ENCODE measurements at places on chromosomes 5 and 9.

DNA sequence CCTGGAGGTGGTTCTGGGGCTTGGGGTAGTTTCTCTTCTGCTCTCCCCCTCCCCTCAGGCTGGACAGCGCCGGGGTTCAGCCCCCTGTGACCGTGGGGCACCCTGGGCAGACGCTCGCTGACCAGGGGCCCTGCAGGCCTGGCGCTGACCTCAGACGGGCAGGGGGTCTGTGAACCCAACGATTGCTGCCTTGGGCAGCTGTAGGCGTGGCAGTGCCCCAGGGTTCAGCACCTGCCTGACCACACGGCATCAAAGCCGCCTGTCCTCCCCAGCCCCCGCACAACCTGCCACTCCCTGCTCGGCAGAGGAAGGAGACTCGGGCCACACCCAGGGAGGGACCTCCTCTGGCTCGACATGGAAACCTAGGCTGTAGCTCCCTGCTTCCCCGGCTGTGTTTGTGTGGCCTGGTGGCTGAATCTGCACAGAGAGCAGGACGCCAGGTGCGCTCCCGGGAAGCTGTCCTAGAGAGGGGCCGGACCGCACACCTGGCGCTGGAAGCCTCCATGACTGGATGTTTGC is 12.2 kb downstream of the LCN12 start:
- DNase-seq, result no peak

DNA sequence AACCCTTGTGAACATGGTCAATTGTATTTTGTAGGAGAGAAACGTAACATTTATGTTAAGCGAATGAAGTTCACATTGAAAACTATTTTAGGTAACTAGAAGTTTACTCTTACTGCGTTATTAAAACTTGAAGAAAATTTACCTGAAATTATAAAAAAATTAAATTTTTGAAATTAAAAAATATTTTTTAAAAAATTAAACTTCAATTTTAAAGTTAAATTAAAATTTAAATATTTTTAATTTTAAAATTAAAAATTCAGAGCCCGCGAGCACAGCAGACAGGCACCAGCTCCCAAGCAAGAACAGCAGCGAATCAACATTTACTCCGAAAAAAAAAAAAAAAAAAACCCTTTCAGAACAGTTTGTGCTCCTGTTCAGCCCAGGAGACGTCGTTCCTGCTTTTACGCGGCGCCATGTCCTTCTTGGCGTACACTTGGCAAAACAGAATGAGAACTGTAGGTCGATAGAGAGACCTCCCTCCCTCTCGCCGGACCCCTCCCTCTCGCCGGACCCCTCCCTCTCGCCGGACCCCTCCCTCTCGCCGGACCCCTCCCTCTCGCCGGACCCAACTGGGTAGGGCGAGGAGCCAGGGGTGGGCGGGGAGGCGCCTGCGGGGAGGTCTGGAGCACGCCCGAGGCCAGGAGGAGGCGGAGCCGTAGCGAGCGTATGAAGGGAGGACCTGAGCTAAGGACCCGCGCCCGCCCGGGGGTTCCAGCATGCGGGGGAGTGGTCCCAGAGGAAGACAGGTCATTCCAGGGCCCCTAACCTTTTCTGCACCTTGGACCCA is 235.8 kb downstream of the ROR2 start:
- peak; percentile 47 for DNase-seq

GRCh38 chr9:35406183-35406959 is 83.5 kb upstream of the RUSC2 start:
- DNase-seq, result no peak

DNA sequence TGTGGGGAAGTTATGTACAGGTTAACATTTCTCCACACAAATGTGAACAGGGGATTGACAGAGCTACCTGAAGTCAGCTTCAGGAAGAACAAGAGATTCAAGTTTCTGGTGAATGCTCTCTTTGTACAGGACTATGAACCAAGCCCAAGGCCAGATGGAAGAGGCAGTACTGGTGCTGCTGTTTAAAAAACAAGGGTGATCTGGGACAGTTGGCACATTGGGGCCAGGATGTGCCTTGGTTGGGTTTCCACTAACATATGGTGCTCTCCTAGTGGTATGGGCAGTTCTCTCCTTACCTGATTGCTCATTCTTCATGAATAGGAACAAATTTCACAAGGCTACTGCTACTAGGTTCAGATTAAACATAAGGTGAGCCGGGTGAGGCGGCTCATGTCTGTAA is 40.0 kb downstream of the MTMR12 start:
- DNase-seq, result no peak

- no peak for DNase-seq
Measured at GRCh38 chr5:173330338-173331206, 2.4 kb upstream of the STC2 start.

GRCh38 chr5:22044229-22044628 is 808.9 kb downstream of the CDH12 start:
- DNase-seq, result no peak

DNA sequence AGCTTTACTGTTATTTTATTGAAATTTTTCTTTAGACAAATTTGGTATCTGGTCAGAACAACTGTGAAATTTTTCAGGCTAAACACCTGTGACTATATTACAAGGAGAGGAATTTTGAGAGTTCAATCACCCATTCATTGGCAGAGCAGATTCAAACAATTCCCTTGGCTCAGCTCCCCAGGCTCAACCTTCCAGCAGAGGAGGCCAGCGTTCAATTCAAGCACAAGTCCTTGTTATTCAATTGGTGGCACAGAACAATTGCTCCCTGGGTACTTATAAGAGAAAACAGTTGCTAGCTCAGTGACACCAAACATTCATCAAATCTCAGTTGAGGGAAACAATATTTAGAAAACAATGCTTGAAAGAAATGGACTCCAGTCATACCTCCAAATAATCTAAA is 83.3 kb downstream of the SUSD1 start:
- DNase-seq, result no peak

DNA sequence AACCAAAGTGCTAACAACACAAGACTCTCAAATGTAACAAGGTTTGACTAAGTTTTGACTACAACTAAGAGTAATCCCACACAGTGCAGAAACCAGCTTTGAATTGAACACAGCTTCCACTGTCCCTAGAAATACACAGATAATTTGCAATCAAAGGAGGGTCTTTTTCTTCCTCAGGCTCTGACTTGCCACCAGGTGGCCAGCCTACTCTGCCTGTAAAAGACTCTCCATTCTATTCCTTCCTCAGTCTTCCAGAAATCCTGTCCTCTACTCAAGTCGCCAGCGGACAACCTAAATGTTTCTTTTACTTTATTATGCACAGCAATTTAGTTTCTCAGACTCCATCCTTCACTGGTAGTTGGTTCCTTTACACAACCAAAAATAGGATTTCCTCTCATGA is 32.2 kb upstream of the MCTP1 start:
- no peak for DNase-seq

DNA sequence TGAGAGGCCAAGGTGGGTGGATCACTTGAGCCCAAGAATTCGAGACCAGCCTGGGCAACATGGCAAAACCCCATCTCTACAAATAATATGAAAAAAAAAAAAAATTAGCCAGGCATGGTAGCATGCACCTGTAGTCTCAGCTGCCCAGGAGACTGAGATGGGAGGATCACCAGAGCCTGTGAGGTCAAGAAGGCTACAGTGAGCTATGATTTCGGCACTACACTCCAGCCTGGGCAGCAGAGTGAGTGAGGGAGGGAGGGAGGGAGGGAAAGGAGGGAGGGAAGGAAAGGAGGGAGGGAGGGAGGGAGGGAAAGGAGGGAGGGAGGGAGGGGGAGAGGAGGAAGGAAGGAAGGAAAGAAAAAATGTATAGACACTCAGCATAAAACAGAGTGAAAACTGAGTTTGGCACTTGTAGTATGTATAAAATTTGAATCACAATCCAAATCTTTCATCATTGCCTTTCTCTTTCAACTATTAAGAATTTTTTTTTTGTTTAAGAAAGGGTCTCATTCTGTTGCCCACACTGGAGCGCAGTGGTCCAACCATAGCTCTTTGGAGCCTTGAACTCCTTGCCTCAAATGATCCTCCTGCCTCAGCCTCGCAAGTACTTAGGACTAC is 27.8 kb downstream of the SERINC5 start:
- DNase-seq, result no peak

DNA sequence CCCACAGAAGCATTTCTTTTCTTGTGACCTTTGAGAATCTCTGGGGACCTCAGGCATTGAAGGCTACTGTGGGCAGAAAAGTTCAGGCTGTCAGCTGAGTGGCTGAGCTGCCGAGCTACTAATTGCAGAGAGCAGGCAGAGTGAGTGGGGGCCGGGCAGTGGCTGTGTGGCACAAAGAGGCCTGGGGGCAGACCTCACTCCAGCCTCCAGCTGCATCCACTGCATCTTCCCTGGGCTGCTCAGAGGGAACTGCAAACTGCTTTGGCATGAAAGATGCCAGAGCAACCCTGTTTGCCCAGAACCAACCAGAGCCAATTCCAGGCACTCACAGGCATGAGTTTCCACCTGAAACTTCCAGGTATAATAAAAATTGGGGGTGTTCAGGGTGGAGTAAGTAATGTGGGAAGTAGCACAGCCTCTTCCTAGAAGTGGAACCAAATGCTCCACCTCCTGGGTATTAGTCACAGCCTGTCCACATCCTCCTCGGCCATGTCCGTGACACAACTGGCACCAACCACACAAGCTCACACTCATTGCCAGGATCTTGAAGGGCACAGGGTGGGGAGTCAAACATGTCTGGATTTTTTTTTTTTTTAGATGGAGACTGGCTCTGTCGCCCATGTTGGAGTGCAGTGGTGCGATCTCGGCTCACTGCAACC is 548.9 kb downstream of the BNC2 start:
- no peak for DNase-seq

DNA sequence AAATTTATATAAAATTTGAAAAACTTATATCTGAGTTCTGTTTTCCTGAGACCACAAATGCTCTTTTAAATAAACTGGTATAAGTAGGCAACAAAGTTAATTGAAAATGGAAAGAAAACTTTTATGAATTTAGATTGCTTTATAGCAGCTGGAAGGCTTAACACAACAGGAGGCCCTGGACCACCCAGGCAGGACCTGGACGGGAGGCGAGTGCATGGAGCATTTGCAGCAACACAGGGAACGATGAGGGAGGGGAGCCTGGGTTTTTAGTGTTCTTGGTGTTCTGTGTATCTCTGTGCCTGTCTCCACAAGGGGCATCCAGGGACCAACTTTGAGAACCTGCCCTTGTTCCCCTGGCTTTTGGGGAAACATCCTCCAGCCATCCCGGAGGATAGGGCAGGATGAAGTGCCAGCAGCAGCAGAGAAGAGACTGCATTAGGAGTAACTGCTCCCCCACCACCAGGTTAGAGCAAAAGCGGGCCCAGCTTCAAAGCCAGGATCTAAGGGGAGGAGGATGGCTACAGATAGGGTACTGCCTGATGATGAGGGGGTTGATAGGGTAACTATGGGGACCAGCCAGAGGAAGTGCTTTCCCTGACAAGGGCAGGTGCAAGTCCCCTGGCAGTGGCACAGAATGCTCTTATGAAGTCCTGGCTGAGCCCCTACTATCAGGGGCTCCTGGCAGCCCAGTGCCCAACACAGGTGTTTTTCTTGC is 6.7 kb upstream of the SPATA31E1 start:
- DNase-seq, result no peak

GRCh38 chr5:133763744-133764143 is 151.4 kb upstream of the FSTL4 start:
- no peak for DNase-seq

GRCh38 chr5:106940986-106941385 is 729.8 kb downstream of the EFNA5 start:
- DNase-seq, result no peak

GRCh38 chr9:101467690-101468089 is 32.1 kb upstream of the ALDOB start:
- DNase-seq, result no peak

GRCh38 chr5:131210151-131210510 is 39.4 kb downstream of the LYRM7 start:
- DNase-seq, result no peak

DNA sequence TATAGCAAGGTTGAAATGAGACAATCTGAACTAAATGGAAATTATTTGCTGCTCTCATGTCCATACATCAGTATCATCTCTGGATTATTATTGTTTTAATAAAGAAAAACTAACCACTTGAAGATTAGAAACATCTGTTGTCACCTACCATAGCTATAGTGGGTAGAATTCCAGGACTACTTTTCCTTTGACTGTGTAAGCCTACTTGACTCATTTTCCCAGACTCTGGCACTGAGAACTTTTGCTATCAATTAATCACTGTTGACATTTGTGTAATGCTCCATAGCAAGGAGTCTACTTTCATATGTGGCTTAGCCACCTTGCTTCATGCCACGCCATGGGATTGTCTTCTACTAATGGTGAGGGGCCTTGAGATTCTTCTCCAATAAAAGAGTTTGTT is 59.9 kb upstream of the ARRDC3 start:
- DNase-seq, result no peak

DNA sequence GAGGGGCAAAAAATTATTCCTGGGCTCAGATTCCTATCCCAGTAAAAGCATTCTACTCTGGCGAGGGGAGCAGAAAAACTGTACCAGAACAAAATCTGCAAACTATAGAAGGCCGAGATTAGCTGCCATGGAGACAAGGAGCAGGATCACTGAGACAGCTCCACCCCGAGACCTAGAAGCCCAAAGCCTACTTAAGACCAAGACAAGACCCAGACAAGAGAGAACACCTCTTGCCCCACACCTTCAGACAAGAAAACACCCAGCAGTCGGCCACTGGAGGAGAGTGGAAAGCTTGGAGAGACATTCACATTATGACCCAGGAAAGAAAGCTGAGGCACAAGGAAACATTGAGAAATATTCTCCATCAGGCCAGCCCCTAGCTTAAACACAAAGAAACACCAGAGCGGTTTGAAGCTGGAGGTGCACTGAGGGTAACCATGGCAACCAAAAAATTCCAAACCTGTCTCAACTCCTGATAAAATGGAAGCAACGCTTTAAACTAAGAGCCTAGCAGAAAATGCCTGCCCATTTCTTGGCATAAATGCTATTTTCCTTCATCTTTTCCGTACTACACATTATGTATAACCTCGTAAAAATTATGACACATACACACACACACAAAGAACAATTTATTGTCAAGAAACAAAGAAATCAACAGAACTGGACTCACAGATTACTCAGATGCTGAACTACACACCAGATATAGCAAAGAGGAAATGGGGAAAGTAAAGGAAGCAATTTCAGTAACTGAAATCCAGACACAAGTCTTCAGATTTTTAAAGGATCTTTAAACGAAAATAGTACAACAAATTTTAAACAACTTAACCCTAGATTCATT is 53.8 kb upstream of the FTMT start:
- no peak for DNase-seq

DNA sequence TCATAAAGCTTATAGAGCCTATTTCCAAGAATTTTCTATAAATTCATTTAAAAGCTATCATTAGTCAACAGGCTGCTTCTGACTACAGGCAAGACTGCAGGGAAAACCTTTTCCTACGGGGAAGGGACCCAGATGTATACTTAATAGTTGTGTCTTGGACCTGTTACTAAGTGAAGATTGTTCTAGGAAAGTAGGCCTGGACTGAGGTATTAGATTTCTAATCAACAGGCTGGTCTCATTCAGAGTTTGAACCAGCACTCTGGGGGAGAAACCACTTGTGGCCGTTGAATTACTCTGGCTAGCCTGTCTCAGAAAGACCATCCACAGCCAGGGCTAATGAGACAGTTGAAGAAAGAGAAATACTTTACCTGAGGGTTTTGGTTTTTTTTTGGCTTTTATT is 60.0 kb downstream of the IL6ST start:
- DNase-seq, result no peak

All from left kidney (tissue), 8 donors.